ENCODE measurements at places on chromosomes 5 and 9. TPM values are rescaled to one million over a fixed set of nuclear protein-coding genes. Genes with fewer than 3 reads are reported as not detected.

The TAF11L5 gene
- total RNA-seq = not detected

The ST6GALNAC6 gene
- total RNA-seq = 61.5 TPM

The WNK2 gene
- 9.1 TPM for total RNA-seq

The CER1 gene
- not detected for total RNA-seq

The TSSK1B gene
- total RNA-seq = 0.32 TPM

The ARL14EPL gene
- total RNA-seq = not detected

The RLN2 gene
- total RNA-seq = 6.9 TPM

The PDE6A gene
- total RNA-seq = not detected

The CNOT6 gene
- 26.2 TPM for total RNA-seq

- H3K27ac ChIP-seq = no peak overlapping the region
- no peak for DNase-seq
Observed at GRCh38 chr9:112233769-112234168, 58.7 kb upstream of the SUSD1 start.

DNA sequence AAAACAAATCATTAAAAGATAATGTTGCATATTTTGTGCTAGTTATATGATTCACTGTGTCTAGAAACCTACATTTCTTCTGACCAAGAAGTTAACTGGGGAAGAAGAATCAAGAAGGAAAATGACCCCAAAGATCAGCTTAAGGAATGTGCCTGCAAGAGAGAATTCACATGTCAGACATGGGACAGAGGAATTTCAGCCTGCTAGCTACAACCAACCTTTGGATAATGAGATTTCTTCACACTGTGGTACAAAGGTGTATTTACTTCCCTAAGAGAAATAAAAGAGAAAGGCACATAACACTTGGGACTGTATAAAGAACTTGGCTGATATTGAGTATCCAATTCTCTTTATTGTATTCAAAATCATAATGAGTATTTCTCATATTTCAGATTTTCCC lies 39.6 kb upstream of the ELL2 start:
- H3K27ac ChIP-seq = no peak overlapping the region
- DNase-seq = no peak
- H3K4me1 ChIP-seq = no peaks in the 10 kb centered on the region

GRCh38 chr5:143275512-143276363 lies 127.7 kb downstream of the NR3C1 start:
- H3K27me3 ChIP-seq = no peaks in the 10 kb centered on the region
- no peak for DNase-seq
- H3K4me3 ChIP-seq = no peak overlapping the region
- no peaks in the 10 kb centered on the region for H3K4me1 ChIP-seq
- no peaks in the 10 kb centered on the region for H3K36me3 ChIP-seq

DNA sequence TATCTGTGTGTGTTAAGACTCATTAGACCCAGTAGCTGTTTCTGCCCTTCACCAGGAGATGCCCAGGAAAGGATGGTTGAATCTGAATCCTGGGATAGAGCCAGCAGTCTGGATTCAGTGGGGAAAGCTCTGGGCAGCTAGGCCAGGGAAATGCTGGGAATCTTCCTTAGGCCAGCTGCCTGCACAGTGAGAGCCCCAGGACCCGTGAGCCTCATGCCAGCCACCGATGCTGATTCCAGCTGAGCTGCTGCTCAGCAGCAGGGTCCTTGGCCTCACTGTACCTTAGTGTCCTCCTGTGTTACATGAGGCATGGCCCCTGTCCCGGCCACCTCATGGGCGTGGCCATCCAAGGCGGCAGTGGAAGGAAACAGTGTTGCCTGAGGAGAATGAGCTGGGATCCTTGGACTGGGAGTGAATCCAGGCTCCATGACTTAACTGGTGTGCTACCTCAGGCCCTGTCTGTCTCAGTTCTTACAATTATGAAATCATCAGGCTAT lies 87.1 kb downstream of the AMBP start:
- H3K27ac ChIP-seq = no peak overlapping the region
- no peak for DNase-seq
- H3K36me3 ChIP-seq = no peaks in the 10 kb centered on the region
- peaks cover 15% of the 10 kb centered on the region for H3K4me1 ChIP-seq
- H3K4me3 ChIP-seq = no peak overlapping the region

DNA sequence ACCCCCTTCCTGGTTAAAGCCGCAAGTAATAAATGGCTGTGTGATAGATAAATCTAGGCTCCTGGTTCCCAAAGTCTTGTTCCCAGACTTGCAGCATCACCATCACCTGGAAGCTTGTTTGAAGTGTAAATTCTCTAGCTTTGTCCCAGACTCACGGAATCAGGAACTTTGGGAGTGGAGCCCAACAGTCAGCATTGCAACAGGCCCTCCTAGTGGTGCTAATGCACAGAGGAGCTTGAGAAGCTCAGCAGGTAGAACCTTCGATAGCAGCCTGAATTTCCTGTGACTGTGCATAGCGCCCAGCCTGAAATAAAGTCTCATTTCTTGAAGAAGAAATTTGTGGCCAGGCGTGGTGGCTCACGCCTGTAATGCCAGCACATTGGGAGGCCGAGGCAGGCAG lies 30.3 kb upstream of the MELK start:
- H3K27me3 ChIP-seq = no peaks in the 10 kb centered on the region
- no peak overlapping the region for H3K4me3 ChIP-seq
- no peaks in the 10 kb centered on the region for H3K4me1 ChIP-seq
- H3K27ac ChIP-seq = no peak overlapping the region
- DNase-seq = no peak

- H3K36me3 ChIP-seq = no peaks in the 10 kb centered on the region
- H3K27me3 ChIP-seq = no peaks in the 10 kb centered on the region
- H3K4me3 ChIP-seq = no peak overlapping the region
Observed at GRCh38 chr5:146890731-146891440, 12.3 kb upstream of the PPP2R2B start.

GRCh38 chr9:120692901-120693699 lies 21.2 kb downstream of the MEGF9 start:
- H3K4me3 ChIP-seq = no peak overlapping the region
- H3K27me3 ChIP-seq = no peaks in the 10 kb centered on the region
- H3K36me3 ChIP-seq = no peaks in the 10 kb centered on the region
- H3K27ac ChIP-seq = no peak overlapping the region
- no peaks in the 10 kb centered on the region for H3K4me1 ChIP-seq

DNA sequence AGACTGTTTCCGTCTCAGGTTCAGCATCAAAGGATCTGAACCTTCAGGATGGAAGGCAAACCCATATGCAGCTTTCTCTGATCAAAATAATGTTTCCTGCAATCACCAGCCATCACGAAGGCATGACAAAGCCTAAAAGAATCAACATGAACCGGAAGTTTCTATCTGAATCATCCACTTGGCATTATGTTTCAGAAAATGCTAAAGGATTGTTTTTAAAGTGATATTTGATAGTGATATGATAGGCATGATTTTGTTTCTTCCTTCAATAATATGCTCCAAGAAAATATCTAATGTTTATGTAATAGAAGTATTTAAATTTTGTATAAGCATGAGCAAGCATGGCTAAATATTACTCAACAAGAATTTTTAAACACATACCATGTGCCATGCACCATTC lies 219.6 kb downstream of the PLK2 start:
- DNase-seq = no peak
- H3K4me3 ChIP-seq = no peak overlapping the region
- H3K27me3 ChIP-seq = no peaks in the 10 kb centered on the region
- H3K27ac ChIP-seq = no peak overlapping the region

GRCh38 chr9:5430912-5431311 lies 6.8 kb downstream of the PLGRKT start:
- no peaks in the 10 kb centered on the region for H3K27me3 ChIP-seq
- no peak overlapping the region for H3K4me3 ChIP-seq
- no peak overlapping the region for H3K27ac ChIP-seq
- H3K4me1 ChIP-seq = no peaks in the 10 kb centered on the region

- H3K4me1 ChIP-seq = peaks cover 15% of the 10 kb centered on the region
- no peak for DNase-seq
- no peak overlapping the region for H3K4me3 ChIP-seq
- no peaks in the 10 kb centered on the region for H3K27me3 ChIP-seq
- H3K27ac ChIP-seq = peak overlapping the region; percentile 99
Observed at GRCh38 chr5:149546974-149547373, 4.3 kb downstream of the CSNK1A1 start.

DNA sequence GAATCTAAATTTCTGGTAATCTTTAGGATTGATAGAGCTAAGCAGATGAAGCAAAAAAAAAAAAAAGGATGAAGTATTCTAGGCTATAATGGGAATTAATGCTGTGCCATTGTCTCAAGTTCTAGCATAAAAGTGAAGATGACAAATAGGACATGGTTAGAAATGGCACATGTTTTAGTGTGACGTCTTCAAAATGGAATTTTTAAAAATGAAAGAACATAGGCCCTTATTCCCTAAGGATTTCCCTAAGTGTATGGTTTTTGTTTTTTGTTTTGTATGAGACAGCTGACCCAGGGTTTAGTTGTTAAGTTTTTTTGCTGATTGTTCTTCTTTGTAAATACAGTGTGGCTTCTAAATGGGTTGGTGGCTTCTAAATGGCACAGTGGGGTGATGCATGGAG lies 7.1 kb downstream of the TLE4 start:
- H3K4me1 ChIP-seq = no peaks in the 10 kb centered on the region
- no peaks in the 10 kb centered on the region for H3K27me3 ChIP-seq
- H3K27ac ChIP-seq = no peak overlapping the region
- no peak for DNase-seq
- H3K4me3 ChIP-seq = no peak overlapping the region

DNA sequence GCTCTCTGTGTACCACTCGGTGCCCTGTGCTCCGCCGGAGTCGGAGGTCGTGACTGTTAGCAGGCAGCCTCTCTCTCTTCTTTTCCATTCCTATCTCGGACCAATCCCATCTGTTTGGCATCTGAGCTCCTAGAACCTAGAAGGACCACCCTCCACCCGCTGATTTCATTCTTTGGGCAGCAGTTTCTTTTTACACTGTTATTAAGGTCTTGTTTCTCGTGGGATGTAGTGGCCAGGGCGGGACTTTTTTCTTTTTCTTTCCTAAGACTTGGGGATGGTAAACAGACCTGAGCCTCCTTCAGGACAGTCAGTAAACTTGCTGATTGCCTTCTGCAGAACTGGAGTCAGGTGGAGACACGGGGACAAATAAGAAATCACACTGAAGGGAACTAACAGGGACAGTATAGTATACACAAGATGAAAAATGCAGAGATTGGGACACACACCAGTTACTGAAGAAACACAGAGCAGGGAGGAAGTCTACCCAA lies 500 bp downstream of the URM1 start:
- H3K4me1 ChIP-seq = peaks cover 5% of the 10 kb centered on the region
- H3K4me3 ChIP-seq = peak overlapping the region; percentile 58
- no peak for DNase-seq
- H3K27ac ChIP-seq = peak overlapping the region; percentile 93
- H3K27me3 ChIP-seq = no peaks in the 10 kb centered on the region
- no peaks in the 10 kb centered on the region for H3K36me3 ChIP-seq

DNA sequence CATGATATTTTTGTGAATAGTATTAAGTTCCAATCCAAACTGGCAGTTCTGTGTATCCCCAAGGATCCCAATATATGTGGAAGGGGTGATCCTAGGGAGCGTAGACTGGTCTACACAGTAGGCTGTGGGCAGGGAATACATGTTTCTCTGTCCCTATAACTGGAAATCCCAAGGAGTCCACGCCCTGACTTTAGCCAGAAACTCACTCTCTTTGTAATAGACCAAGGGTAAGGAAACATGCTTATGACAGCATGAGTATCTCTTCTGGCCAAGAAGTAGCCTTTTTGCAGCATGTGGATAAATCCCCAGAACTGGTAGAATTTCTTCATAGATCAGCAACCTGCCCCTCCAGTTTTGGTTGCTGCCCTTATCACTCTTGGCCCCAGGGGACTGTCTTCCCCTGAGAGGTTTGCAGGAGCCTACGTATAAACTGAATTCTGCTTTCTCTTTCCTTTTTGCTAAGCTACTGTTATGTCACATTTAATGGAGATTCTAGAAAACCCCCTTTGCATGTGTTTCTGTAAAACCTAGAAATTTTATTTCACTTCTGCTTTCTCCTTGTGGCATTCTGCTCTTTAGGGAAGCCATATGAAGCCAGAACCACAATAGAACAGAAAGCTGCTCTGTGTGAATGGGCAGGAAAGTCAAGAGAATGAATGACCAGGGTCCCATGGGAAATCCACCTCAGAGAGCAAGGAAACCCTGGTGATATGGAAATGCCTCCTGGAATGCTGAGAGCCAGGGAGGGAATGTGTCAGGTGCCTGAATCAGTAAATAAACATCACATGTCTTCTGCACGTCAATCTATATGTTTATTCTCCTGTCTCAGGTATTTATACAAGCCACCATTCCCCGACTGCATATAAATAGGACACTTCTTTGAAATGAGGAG lies 3.5 kb downstream of the IFNA2 start:
- no peak overlapping the region for H3K27ac ChIP-seq
- H3K4me3 ChIP-seq = no peak overlapping the region
- H3K27me3 ChIP-seq = no peaks in the 10 kb centered on the region

DNA sequence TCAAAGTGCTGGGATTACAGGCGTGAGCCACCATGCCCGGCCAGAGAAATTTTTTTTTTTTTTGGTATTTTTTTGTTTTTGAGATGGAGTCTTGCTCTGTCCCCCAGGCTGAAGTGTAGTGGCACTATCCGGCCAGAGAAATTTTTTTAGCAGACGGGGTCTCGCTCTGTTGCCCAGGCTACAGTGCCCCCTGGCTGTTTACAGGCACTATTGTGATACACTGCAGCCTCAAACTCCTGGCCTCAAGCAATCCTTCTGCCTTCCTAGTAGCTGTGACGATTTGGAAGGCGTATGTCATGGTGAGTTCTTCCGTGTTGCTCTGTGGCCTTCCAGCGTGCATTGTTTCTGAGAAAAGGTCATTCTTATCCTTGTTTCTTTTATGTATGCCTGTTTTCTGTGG lies 47.5 kb downstream of the CNOT6 start:
- no peaks in the 10 kb centered on the region for H3K36me3 ChIP-seq
- no peak overlapping the region for H3K4me3 ChIP-seq
- no peak overlapping the region for H3K27ac ChIP-seq
- H3K27me3 ChIP-seq = no peaks in the 10 kb centered on the region
- H3K4me1 ChIP-seq = no peaks in the 10 kb centered on the region

GRCh38 chr9:78234810-78235209 lies 1.1 kb upstream of the CEP78 start:
- no peaks in the 10 kb centered on the region for H3K4me1 ChIP-seq
- no peak for DNase-seq
- peak overlapping the region; percentile 90 for H3K27ac ChIP-seq
- peak overlapping the region; percentile 82 for H3K4me3 ChIP-seq

GRCh38 chr5:22541037-22541436 lies 312.1 kb downstream of the CDH12 start:
- H3K36me3 ChIP-seq = no peaks in the 10 kb centered on the region
- H3K27ac ChIP-seq = no peak overlapping the region
- H3K4me1 ChIP-seq = no peaks in the 10 kb centered on the region
- H3K4me3 ChIP-seq = no peak overlapping the region
- DNase-seq = no peak

Data from breast epithelium (tissue), 4 donors.